GM12891 (cell line): ENCODE measurements at places on chromosomes 2 and 18.
A peak's percentile ranks its signal among the peaks of the same experiment; 100 is the strongest.

- DNase-seq, result no peak
Measured at GRCh38 chr2:215356334-215356947, 44.6 kb downstream of the ATIC start.

DNA sequence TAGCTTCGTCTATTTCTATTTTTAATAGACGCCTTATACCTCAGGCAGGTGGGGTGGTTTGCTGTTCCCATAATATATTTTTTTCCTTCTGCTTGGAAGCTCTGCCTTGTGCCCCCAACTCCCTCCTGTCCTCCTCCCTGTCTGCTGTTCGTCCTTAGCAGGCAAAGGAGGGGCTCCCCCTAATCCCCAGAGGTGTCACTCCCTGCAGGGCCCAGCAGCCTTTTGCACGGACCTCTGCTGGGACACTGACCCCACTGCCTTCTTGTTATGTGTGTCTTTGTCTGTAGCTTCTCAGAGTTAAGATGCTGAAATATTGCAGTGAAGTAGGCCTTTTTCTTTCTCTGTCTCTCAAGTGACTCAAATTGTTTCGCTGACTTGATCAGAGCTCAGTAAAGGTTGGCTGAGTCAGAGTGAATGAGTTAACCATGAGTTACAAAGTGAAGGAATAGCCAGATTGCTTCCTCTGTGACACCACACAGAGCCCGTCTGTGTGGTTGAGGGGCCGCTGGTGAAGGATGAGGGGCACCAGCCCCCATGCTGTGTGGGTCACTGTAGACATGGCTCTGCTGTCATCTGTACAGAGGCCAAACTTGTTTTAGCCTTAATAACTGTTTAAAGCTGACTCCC is 47.7 kb downstream of the PRKCE start:
- no peak for DNase-seq

- DNase-seq, result no peak
Measured at GRCh38 chr2:86020984-86021383, 84.7 kb downstream of the POLR1A start.

GRCh38 chr2:30775833-30776232 is 31.4 kb downstream of the CAPN13 start:
- DNase-seq, result no peak

GRCh38 chr2:40964509-40965250 is 512.8 kb upstream of the SLC8A1 start:
- DNase-seq, result no peak

DNA sequence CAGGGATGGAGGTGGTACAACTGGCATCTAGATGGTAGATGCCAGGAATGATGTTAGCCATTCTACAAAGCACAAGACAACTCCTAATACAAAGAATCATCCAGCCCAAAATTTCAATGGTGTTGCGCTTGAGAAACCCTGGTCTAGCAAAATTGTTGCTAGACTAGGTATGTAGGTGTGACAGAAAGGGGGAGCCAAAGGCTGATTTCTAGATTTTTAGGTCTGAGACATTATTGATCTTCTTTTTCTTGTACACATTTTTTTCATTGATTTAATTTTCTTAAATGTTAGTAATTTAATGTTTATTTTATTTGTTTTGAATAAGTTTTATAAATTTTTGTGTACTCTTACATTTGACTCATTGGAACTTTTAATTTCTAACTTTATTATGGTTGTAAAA is 216.4 kb downstream of the FSIP2 start:
- DNase-seq, result no peak

DNA sequence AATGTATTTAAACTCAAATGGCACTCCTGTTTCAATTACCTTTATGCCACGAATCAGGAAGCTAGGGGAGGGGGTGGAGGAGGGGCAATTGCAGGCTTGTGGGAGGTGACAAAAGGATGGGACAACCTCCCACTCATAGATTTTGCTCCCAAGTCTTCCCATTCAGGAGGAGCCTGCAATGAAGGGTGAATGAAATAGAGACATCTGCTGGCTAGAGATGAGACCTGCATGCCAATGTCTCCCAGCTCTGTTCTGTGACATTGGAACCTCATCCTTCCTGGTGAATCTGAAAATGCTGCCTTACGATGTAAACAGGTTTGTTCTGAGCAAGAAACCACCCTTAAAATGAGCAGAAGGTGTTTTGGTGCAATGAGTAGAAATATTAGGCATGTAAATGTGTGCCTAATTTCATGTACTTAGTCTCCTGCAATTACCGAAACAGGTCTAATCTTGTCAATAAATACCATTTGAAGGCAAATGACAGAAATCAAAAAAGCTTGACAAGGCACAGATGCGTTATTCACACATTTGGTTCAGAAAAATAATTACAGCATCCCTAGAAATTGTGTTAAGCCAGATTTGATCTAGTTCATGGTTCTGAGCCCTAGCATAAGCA is 2.7 kb upstream of the PID1 start:
- peak; percentile 27 for DNase-seq

DNA sequence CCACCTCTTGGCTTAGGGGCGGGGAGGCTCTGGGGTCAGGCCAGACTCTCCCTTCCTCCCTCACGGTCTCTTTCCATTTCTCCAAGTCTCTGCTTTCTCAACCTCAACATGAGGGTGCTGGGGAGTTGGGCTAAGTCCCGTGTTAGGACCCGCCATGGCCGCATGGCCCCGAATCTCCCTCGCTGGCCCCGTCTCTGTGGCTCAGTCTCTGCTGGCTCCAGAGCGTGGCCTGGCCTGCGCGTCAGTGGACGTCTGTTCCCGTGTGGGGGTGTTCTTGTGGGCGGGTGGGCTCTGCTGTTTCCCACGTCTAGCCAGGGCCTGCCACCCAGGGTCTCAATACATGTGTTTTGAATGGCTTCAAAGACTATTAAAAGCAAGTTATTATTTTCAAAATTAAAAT is 12.4 kb downstream of the ALLC start:
- no peak for DNase-seq

GRCh38 chr2:166491461-166491860 is 2.6 kb downstream of the SCN7A start:
- DNase-seq, result no peak

DNA sequence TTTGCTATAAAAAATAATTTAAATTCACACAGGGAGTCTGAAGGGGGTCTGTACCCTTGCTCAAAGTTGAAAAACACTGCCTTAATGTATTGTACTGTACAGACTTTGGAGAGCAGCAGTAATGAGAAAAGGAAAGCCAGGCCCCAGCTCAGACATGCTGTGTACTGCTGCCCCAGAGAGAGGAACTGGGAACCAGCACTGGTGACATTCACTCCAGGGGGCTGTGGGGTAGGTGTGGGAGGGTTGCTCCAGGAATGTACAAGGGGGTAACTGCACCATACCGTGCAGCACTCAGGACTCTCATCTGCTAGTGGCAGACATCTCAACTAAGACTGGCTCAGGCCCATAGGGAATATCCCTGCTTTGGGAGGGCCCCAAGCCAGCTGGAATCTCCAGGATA is 146.0 kb upstream of the RMP24 start:
- DNase-seq, result no peak

GRCh38 chr2:170505631-170506275 is 209.4 kb upstream of the SP5 start:
- DNase-seq, result no peak

- no peak for DNase-seq
Measured at GRCh38 chr2:196712867-196713266, 73.4 kb downstream of the CCDC150 start.

- DNase-seq, result peak; percentile 14
Measured at GRCh38 chr2:12430407-12431133, 286.2 kb upstream of the TRIB2 start.

GRCh38 chr2:7329465-7329864 is 412.3 kb downstream of the RNF144A start:
- DNase-seq, result no peak

DNA sequence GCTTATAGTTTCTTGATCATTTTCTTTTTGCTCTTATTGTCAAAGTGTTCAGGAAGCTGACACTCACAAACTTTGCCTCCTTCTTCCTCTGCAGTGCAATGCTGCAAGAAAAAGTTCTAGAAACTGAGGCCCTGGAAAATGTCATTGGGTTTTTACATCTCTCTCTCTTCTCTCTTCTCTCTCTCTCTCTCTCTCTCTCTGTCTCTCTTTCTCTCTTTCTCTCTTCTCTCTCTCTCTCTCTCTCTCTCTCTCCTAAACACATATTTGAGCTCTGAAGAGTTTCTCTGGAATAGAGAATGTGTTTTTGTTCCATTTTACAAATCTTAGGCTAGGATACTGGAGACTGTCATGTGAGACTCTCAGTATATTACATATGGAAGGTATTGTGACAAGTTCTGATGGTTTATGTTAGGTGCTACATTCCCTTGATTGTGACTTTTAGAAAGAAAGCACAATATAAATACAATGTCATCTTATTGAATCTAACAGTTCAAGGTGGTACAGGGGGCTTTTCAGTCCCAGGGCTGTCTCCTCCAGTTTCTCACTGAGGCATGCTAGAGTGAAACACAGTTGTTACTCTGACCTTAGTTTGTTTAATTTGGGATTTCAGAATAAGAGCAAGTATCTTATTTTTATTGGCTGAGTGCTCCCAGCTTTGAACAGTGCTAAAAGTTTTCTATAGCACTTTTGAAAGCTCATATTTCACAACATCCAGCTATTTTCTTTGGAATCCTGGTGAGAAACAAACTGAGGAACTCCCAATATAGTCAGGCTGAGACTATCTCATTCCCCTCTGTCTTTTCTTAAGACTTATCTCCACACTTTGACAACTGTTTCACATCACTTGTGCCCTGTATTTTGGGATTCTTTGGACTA is 41.4 kb upstream of the EHBP1 start:
- no peak for DNase-seq

DNA sequence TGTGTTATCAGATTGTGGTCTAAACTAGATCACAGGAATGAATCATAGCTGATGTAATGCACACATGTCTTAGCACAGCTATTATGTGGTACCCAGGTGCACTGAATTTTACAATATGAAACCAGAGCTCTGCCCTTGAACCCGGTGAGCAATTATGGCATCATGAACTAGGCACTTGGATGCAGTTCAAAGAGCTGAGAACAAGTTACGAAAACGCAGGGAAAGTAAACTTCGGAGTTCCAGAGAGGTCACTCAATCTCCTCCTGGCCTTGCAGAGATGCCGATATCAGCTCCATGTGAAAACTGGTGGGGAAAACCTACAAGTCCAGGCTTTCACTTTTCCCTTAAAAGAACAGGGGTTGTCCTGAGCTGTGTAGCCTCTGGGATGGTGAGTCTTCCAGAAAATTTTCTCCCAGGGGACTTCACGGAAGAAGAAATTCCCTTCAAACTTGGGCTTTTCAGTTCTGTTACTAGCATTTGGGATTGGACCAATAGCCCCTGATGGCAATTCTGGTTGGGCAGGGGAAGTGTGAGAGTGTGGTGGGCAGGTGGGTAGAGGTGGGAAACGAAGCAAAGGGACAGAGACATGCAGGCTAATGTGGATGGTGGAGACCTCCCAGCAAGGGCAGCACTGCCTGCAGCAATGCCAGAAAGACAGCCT is 71.1 kb upstream of the SH3BP4 start:
- DNase-seq, result no peak

- no peak for DNase-seq
Measured at GRCh38 chr2:39265315-39265714, 21.5 kb upstream of the CDKL4 start.

DNA sequence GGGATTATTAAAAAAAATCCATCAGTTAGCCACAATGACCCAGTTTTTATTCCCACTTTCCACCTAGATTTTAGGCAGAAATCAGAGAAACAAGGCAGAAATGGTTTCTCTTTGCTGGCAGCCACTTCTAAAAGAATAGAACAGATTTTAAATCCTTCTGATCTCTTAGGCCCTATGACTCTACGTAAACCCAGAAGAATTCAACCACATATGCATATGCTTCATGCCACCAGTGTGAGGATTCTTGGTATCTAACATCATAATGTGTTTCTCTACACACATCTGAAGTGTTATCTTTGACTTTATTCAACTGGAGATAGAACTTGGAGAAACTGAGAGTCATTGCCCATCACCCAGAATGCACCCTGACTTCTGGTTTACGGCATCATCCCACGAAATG is 128.7 kb upstream of the TANK start:
- DNase-seq, result no peak

- peak; percentile 3 for DNase-seq
Measured at GRCh38 chr2:63840081-63840784, 1.5 kb upstream of the UGP2 start.

DNA sequence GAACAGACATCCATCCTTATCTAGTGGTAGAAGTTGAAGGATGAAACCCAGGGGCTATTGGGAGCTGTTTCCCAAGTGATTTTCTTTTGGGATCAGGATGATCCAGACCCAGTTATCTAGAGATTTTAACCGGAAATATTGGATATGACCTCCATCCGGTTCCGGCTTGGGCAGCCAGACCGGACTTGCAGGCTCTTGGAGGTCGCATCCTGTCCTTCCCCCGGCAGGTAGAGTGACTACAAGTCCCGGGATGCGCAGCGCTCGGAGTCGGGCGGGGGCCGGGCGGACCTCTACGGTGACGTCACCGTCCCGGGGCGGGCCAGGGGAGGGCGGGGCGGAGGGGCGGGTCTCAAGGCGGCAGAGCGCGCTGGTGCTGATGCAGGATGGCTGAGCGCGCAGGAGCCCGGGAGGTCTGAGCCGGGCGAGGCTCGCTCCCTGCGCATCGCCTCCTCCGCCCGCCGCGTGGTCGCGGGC is at the start of gene KIF5C:
KIF5C (plus strand) TSS at position 360 of the 474 bp plus-strand sequence. CDS start 391 bp downstream, outside the sequence.
- DNase-seq, result peak; percentile 91

DNA sequence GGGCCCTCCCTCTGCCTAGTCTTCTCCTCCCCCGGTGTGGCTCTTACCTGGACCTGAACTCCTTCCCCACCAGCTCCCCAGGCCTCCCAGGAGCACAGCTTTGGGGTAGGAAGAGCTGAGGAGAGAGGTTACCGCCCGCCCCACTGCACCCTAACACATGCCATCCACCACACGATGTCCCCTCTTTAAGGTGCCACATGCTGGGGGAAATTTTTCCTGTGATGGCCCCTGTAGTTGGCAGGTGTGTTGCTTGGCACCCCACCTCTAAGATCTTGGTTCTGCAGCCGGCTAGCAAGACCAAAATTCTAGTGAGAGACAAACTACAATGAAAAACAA is 6.9 kb upstream of the TEX261 start:
- no peak for DNase-seq

DNA sequence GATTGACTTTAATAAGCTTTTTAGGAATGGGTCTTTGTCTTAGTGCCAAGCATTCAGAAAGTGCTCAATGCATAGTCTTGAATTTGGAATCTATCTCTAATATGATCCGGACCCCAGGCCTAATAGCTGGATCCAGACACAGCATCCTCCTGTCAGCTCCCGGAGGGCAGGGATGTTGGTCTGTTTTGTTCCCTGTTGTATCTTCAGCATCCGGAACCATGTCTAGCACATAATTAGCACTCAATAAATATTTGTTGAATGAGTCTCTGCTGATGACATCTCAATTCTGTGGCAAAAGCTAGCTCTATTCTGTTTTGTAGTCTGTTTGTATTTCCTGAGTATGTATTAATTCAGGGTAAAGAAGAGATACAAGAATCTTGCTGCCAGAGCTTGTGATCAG is 169.1 kb downstream of the DCDC2C start:
- no peak for DNase-seq

DNA sequence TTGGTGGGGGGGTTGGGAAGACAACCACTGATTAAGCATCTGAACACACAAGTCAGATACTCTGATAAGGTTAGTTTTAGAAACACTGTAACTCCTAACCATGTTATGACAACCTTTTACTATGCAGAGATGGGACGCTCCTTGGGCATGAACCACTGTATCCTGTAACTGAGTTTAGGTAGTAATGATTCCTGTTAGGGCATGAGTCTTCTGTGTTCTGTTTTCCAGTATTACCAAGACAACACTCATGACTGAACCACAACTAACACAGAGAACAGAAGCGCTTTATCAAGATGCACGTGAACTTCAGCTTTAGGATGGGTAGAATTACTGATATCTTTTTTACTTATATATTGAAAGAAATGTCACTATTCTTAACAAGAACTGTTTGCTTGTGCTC is 14.1 kb upstream of the CREB1 start:
- DNase-seq, result no peak
